ENCODE measurements at places on chromosomes 13 and 19.

DNA sequence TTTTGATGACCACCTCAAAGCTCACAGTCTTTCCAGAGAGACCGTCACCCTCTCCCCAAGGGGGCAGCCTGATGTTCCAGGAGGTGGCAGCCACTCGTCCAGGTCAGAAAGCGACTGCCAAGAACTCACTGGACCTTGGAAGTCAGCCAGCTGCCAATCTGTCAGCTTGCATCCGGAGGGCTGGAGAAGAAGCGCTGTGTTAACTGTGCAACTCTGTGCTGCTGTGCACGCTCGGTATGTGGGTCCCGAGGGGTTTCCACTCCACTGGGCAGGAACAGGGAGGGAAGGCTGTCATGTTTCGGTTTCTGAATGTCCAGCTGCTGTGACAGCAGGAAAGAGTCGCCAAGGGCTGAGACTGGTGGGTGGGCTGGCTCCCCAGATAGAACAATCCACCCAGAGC lies 89.2 kb downstream of the CACNA1A start:
- DNase-seq, result no peak

DNA sequence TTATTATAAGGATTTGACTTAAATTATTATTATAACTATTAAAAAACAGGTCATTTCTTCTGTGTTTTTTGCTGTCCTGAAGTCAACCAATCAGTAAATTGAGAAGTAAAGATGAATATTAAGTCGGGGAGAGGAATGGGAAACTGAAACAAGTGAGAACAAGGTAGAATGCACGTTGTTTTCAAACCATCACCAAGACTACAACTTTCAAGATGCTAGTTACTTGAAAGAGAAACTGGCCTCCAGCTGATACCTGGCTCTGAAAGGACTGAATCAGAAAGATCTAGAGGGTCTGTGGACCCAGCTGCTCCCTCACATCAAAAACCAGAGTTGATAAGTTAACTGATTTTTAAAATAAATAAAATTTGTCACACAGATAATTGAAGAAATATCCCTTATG lies 1301.5 kb upstream of the ATXN8OS start:
- no peak for DNase-seq

GRCh38 chr19:16301999-16302694 lies 22.5 kb upstream of the KLF2 start:
- DNase-seq, result no peak

GRCh38 chr19:6047256-6047655 lies 63.0 kb downstream of the RFX2 start:
- no peak for DNase-seq

DNA sequence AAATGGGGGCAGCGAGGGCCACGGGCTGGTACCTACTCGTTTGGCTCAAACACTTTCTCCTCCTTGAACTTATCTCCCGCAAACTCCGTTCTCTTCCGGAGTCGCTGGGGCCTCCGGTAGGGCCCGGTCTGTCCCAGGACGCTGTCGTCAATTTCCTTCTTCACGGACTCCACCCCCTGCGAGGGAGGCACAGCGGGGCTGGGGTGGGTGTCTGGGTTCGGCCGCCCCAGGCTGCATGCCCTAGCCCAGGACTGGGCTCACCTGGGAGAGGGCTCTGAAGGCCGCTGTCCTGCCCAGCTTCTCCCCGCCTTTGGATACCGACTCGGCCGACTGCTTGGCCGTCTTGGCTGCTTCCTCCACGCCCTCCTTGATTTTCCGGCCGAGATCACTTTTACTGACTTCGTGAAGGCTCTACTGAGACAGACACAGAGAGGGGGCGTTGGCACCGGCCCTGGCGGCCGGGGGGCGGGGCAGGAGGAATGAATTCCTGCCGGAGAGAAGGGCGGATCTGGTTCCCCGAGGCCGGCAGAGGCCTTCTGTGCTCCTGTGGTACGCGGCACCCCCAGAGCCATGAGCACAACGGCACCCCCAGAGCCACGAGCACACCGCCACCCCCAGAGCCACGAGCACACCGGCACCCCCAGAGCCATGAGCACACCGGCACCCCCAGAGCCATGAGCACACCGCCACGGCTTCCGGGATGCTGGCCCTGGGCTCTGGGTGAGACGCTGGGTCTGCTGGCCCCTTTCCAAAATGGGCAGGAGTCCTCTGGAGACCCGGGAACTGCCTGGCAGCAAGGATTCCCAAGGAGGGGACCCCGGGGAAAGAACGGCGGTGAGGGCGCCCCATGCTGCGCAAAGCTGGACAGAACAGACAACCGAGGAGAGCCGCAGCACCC lies 8.1 kb upstream of the CTXN1 start:
- DNase-seq, result no peak

- no peak for DNase-seq
Observed at GRCh38 chr19:16969135-16969534, 57.5 kb downstream of the CPAMD8 start.

DNA sequence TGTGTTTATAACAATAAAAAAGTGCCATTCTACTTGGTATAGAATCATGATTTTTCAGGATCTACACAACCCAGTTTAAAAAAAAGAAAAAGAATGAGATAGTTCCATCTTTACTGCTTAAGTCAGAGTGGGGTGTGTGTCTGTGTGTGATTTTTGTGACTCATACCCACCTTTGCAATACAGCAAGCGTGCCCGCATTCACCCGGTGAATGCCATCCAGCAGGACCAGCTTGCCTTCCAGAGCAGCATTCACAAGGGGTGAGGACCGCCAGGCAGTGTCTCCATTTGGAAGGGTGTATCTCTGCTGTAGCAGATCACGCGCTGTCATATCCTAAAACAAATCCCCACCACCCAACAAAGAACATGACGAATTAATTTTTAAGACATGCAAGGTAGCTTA lies 127.7 kb downstream of the VWA8 start:
- DNase-seq, result no peak

DNA sequence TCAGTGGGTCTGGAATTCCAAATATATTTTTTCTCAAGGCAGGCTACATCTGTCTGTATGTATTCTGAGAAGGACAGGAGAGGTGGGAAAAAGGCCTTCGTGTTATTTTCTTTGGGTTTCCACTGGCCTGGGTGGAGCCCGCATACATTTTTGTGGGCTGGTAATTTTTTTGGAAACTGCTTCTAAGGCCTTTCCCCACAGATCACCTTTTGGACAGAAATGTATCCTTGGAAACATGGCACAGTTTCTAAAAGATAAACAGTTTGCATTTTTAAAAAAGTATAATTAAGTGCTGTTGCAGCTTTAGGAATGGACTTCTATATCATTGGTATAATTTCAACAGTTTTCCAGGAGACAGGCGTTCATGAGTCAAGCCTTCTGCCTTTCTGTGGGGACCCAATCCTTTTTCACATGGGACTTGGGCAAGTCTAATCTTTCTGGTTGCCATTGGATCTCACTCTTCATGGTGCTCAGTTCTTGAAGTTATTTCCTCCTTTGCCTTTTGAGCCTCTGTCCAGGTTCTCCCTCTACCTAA lies 8.9 kb downstream of the RFX2 start:
- no peak for DNase-seq

- DNase-seq, result no peak
Observed at GRCh38 chr13:51811046-51811445, 7.1 kb upstream of the DHRS12 start.

- no peak for DNase-seq
Observed at GRCh38 chr13:46541210-46541609, 11.8 kb upstream of the LRCH1 start.

DNA sequence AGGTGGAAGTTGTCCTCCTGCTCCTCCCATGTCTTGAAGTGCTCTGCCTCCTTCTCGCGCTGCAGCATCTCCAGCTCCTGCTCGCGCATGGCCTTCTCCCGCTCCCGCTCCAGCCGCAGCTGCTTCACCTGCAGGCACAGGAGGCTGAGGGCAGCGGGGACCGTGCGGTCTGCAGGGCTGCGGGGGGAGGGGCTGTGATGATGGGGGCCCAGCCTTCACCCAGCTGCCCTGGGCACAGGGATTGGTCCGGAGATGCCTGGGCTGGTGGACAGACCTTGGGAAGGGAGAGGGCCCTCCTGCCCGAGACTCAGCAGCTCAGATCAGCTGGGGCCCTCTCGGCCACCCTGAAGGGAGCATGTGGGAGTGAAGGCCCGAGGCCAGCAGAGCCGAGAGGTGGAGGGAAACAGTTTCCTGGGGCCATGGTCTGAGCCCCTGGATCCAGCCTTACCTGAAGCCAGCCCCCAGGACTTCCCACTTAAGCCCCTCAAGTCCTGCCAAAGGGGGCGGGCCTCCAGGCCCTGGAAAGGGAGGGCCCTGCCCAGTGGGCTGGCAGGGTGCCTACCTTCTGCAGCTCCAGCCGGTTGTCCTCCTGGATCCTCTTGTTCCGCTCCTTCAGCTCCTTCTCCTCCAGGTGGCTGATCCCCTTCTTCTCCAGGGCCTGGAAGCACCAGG lies 6.3 kb downstream of the CACTIN start:
- no peak for DNase-seq

DNA sequence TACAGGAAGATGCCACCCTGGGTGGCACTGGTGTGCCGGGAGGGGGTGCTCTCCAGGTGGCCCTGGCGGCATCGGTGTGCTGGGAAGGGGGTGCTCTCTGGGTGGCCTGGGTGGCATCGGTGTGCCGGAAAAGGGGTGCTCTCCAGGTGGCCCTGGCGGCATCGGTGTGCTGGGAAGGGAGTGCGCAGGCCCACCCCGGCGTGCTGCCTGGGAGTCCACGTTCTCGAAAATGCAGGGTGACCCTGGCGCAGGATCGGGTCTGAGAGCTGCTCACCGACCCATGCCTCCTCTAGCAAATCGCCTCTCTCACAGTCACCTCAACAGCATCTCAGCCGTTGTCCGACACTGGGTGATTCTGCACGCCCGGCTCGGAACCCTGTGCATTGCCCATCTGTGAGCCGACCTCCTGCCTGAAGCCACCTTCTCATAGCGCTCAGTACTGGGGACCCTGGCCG lies 36.4 kb downstream of the RASA3 start:
- DNase-seq, result no peak

GRCh38 chr13:45258334-45258675 lies 57.5 kb upstream of the KCTD4 start:
- no peak for DNase-seq

DNA sequence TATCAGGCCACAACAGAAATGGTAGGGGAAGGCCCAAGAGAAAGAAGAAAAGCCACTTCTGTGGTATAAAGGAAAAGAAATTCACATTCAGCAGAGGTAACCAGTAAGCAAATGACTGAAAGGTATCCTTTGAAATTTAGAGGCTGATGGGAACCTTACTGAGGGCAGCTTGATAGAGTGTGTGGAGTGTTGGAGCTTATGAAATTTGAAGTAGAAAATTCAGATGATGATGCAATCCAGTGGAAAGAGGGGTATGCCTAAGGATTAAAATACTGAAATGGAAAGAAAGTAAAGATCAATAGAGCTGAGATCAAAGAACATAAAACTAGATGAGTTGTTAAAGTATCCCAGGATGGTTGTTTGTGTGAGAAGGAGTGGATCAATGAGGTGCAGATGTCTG lies 42.8 kb upstream of the RFXAP start:
- DNase-seq, result no peak

DNA sequence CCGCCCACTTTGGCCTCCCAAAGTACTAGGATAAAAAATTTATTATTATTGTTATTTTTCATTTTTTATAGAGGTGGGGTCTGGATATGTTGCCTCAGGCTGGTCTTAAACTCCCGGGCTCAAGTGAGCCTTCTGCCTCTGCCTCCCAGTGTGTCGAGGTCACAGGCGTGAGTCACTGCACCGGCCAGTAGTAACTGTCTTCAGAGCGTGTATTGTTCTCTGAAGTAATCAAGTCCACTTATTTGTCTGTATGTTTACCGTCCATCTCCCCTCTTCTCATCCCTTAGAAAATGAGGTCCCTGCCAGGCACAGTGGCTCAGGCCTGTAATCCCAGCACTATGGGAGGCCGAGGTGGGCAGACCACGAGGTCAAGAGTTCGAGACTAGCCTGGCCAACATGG lies 18.2 kb upstream of the SULT2B1 start:
- DNase-seq, result no peak
